Small intestine (tissue), 16 donors: ENCODE measurements at places on chromosomes 4 and X. TPM values are rescaled to one million over a fixed set of nuclear protein-coding genes. Genes with fewer than 3 reads are reported as not detected.

- DNase-seq: no peak
Measured at GRCh38 chr4:69503558-69503957, 7.9 kb upstream of the UGT2B4 start.

- DNase-seq: no peak
Measured at GRCh38 chr4:4831825-4832224, 27.6 kb upstream of the MSX1 start.

DNA sequence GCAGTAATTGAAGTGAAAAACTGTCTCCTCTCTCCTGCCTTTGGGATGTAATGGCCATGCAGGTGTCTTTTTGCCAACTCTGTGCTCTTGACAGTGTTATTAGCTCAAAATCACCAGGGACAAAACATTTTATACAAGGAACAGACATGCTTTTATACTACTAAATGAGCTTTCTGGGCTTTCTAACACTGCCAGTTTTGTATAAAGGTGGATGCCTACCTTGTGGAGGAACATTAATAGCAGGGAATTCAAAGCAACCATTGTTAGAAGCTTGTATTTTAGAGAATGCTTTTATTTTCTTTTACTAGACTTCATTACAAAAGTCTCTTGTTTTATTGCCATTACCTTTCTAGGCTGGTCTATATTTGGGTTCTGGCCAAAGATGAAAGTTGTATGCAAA is 54.7 kb upstream of the ARSJ start:
- DNase-seq: no peak

Gene STPG2
- 0.01 TPM for polyA plus RNA-seq

DNA sequence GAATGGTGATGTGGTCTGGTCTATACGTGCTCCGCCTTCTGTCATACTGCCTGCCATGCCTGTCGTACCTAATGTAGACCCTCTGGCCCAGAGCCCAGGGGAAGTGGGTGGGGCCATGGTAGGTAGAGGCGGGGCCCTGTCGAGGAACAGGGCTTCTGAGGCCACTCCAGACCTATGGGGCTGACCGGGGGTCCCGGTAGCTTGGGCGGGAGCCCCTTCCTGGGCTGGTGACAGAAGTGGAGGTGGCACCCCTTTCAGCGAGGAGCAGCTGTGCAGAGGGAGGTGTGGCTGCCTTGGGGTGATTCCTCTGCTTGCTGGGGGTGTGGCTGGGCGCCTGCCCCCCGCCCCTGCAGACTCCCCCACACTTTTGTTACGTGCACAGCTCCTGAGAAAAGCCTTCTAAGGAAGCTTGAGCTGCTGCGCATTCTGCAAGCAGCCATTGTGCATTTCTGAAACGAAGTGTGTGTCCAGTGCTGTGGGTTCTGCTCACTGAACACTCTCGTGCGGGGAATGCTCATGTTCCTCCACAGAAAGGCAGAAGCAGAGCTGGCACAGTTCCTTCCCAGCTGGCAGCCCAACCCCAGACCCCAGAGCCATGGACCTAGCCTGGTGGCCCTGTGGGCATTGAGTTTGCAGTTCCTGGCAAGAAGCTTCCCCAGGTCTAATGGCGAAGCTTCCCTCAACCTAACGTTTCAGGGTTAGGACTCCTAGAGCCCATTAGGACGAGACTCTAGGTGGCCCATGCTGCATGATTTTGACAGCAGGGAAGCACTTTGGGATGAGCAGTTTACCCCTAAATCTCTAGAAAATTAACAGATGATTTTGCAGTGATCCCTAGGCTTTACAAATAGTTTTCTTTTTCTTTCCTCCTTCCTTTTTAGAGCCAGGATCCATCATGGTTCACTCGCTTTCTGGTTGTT is 72.7 kb upstream of the HGFAC start:
- no peak for DNase-seq

Gene RNF128
- 47.6 TPM for polyA plus RNA-seq

DNA sequence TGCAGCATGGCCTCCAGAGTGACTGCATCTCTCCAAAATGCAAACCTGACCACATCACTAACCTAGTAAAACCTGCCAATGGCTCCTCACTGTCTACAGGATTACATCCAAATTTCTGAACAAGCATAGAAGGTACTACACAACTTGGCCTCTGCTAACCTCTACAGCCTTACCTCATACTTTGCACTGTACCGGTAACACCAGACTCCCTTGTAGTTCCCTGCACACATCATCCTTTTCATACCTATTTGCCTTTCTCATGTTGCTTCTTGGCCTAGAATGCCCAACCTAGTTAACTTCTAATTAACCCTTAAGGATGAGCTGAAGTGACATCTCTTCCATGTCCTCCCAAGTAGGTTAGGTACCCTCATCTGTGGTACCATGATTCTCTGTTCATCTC is 33.4 kb upstream of the KCNE5 start:
- DNase-seq: no peak

DNA sequence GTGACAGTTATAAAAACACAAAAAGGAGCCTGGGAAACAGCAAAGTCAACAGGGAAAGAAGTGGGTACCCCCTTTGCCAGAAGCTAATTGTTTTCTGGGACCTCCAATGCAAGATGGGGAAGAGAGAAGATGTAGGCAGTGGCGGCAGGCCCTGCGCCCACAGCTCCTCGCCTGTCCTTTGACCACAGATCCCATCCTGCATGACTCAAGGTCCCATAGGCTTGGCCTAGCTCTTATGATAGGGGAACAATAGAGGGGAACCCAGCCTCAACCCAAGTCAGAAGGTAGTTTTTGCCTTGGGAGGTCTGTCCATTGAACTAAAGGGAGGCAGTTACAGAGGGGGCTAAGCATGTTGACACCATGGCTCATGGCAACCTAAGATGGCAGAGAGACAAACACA is 14.2 kb downstream of the ZMYM3 start:
- no peak for DNase-seq

- DNase-seq: peak; percentile 23
Measured at GRCh38 chrX:153438532-153438931, 7.3 kb downstream of the TREX2 start.

GRCh38 chr4:84547211-84547610 is 35.7 kb upstream of the CDS1 start:
- no peak for DNase-seq

DNA sequence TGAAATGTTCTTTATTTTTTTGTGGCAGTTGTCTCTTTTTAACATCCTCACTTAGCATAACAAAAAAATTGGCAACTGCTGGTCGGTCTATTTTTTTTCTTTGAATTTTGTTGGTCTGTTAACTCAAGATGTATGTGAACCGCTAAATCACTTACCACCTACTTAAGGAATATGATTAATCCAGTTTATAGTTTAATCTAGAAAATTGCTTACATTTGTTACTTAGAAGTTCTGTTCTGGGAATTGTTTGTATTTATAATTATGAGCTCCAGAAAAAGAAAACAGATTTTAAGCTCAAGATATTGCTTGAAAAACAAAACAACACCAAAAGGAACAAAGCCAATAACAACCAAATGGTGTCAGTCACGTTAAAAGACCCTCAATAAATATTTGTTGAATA is 66.1 kb upstream of the KLHL13 start:
- no peak for DNase-seq

GRCh38 chr4:7668271-7668670 is 233.5 kb upstream of the PSAPL1 start:
- no peak for DNase-seq

Gene PF4V1
- polyA plus RNA-seq: not detected
